Lower lobe of right lung (tissue), 2 donors: ENCODE measurements at places on chromosomes 6 and 20. TPM values are rescaled to one million over a fixed set of nuclear protein-coding genes. Genes with fewer than 3 reads are reported as not detected.

SLC22A3 gene
- 37.7 TPM for total RNA-seq

FOXS1 gene
- total RNA-seq: 1.1 TPM

SMIM28 gene
- total RNA-seq: not detected

RPRD1B gene
- 25.6 TPM for total RNA-seq

PKIG gene
- total RNA-seq: 61.6 TPM

MAN1A1 gene
- total RNA-seq: 78.0 TPM

KHDC1 gene
- total RNA-seq: 1.7 TPM

YWHAB gene
- 193 TPM for total RNA-seq

FAM209A gene
- 0.71 TPM for total RNA-seq

GRCh38 chr6:111683749-111684267, 78.1 kb upstream of the TRAF3IP2 start:
- no peak for DNase-seq

GRCh38 chr6:119446115-119446554, 96.6 kb upstream of the MAN1A1 start:
- no peak for DNase-seq

DNA sequence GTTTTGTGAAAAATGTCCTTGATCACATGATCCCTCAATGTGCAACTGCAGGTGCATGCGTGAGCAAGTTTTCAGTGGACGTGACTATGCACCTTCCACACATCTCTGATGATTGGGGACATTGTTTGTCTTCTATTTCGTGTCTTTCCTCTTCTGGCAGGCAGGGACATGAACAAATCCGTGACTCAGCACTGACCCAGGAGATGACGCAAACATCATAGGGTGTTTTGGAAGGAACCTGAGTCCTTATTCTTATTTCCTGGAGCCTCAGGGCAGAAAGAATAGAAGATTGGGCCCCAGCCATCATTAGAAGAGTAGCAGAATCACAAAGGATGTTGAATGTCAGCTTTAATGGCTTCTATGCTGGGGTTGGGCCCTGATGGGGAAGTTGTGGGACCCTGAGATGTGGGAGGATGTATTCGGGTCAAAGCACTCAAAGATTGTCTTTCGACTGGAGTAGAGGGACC, 11.9 kb upstream of the SIRPD start:
- no peak for DNase-seq

DNA sequence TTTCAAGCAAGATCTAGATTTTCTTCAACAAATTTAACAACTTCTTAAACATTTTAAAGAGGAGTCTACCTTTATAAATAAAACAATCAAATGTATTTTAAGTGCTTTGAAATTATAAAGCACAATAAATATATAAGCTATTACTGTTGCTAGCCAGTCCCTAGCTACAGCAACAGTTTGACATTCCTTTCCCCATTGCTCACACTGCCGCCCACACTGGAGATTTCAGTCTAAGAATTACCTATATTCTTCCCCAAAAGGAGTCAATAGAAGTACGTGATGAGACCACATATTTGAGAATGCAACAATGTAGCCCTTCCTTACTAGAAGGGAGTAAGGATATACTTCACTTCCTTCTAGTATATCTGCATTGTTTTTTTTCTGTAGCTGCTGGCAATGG, 65.3 kb upstream of the RNF146 start:
- no peak for DNase-seq

DNA sequence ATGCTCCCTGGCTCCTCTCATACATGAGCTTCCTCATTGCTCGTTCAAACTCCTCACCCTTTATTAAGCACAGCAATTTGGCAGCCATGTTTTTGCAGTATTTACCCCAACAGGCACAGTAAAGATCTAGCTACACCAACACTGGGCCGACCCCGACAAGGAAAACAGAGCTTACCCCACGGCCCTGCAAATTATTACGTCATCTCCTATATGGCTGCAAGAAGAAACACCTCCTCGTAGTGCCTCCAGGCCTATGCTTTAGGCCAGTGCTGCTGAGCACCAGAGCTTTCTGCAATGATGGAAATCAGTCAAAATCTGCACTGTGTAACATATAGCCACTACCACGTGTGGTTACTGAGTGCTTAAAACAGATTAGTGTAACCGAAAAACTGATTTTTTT, 26.7 kb downstream of the TMC2 start:
- DNase-seq: no peak

DNA sequence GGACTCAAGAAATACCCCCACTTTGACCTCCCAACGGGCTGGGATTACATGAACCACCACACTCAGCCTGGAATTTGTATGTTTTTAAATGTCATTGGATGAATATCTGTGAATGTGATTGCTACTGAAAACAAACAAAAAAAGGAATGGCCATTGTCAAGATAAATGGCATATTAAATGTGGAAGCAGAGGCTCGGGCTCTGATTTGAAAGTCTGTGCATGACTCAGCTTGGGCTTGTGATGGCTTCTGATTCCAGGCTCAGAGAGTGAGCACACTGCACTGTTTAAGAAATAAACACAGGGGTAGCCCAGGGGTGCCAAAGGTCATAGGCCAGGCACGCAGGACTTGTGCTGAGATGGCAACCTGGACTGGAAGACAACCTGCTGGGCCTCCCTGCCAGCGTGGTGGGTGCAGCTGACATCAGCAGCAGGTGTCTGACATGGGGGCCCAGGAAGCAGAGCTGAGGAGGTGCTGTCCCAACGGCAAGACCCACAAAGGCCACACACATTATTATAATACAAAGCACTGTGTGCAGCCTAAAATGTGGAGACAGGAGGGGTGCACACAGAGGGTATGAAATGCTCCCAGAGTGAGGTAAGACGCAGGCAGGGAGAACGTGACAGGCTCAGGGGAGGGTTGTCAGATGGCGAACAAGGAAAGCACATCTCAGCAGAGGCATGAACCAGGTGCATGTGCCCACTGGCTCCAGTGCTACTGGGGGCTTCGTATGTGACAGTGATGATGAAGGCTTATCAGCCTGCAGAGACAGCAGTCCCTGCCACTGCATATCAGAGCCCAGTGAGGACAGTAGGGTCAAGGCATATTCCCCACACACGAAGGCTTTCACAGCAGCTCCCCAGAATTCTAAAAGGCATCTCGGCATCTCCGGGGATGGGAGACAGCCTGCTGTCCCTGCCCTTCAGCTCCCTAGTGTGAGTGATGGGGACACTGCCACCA, 169.4 kb downstream of the SYNDIG1 start:
- DNase-seq: no peak

DNA sequence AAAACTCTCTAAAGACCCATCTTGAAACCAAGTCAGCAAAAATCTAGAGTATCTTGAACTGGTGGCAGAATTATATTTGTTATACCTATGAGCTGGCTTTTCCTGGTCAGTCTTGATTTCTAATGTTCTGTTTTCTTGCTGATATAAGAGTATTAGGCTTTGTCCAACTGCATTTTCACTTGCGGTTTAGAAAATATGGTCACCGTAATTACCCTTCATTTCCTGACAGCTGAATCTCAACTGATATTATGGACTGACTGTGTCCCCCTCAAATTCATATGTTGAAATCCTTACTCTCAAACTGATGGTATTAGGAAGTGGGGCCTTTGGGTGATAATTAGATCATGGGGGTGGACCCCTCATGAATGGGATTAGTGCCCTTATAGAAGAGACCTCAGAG, 72.1 kb downstream of the TXLNB start:
- DNase-seq: no peak

DNA sequence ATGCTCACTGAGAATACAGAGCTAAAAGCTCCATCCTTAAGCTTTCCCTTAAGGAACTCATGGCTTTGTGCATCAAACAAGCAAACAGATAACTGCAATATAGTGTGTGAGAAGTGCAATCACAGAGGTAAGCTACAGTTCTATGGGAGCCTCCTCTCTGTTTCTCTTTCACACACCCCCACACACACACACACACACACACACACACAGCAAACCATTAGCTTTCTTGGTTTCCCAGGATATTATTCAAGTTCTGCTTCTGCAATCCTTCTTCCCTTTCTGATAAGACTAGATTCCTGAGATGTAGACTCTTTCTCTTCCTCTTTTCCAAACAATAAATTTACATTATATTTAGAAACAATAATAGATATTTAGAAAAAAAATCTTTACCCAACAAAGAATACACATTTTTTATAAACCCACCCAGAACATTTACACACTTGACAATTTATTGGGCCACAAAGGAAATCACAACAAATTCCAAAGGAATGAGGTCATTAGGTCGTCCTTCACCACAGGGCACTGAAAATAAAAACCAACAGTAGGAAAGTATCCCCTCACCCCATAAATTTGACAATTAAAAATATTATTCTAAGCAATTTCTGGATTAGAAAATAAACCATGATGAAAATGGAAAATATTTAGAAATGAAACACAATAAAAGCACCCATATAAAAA, 9.3 kb upstream of the GFOD1 start:
- no peak for DNase-seq

DNA sequence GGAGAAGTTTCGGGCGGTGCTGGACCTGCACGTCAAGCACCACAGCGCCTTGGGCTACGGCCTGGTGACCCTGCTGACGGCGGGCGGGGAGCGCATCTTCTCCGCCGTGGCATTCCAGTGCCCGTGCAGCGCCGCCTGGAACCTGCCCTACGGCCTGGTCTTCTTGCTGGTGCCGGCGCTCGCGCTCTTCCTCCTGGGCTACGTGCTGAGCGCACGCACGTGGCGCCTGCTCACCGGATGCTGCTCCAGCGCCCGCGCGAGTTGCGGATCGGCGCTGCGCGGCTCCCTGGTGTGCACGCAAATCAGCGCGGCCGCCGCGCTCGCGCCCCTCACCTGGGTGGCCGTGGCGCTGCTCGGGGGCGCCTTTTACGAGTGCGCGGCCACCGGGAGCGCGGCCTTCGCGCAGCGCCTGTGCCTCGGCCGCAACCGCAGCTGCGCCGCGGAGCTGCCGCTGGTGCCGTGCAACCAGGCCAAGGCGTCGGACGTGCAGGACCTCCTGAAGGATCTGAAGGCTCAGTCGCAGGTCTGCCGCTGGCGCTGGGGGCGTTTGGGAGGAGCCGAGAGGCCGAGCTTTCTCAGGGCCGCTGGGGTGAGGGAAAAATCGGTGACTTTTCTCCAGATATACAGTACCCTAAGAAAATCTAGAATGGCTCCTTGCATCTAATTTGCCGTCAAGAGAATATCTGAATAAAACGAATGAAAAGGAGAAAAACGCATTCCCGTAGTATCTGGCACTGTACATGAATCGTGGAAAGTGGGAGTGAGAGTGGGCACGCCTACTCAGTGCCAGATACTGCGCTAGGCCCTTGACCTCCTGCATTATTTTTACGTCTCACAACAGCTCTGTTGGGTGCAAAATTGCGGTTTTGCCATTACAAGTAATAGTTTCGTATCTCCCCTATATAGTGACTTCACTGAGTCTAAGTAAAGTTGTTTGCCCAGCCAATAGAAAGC, 1.0 kb downstream of the CALHM6 start:
- peak; percentile 81 for DNase-seq

- no peak for DNase-seq
These were observed 89.9 kb downstream of the CD83 start for GRCh38 chr6:14207448-14207847.

- DNase-seq: no peak
These were observed 21.3 kb downstream of the TRMT6 start for GRCh38 chr20:5928836-5929715.

DNA sequence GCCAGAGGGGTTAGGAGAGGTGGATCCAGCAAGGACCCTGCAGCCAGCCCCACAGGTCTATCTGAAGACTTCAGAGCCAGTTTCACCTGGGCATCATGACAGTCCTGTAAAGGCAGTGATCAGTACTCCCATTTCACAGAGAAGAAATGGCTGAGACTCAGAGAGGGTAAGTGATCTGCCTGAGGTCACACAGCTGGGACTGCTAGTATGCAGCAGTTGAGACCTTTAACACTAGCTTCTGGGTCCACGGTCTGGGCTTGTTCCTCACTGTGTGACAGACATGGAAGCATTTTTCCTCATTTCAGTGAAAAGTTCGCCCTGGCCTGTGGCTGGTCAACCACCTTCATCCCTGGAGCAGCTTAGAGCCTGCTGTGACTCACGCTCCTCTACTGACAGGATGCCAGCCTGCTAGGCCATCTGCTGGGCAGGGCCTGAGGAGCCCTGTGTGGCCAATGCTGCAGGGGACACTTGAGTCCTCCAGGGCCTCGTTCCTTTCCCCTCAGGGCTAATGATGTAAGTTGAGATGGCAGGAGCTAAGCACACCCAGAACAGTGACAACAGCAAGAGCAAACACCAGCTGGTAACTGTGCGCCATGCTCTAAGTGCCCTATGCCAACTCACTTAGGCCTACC, 192.0 kb downstream of the LRFN2 start:
- DNase-seq: no peak

DNA sequence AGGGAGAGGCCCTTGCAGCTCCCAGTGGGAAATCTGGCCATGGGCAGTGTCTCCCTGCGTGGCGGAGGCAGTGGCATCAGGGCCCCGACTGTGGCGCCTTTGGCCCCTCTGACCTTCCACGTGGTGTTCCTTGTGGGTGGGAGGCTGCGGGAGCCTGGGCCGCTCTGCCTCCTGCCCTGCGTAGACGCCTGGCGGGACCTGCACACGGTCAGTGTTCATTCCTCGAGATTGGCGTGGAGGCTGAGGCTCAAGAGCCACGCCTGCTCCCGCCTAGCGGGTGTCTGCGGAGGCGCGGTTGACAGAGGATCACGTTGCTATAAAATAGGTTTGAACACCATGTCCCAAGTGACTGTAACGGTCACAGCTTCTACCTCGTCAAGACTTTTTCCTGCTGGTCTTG, 14.0 kb downstream of the COL9A3 start:
- no peak for DNase-seq

DNA sequence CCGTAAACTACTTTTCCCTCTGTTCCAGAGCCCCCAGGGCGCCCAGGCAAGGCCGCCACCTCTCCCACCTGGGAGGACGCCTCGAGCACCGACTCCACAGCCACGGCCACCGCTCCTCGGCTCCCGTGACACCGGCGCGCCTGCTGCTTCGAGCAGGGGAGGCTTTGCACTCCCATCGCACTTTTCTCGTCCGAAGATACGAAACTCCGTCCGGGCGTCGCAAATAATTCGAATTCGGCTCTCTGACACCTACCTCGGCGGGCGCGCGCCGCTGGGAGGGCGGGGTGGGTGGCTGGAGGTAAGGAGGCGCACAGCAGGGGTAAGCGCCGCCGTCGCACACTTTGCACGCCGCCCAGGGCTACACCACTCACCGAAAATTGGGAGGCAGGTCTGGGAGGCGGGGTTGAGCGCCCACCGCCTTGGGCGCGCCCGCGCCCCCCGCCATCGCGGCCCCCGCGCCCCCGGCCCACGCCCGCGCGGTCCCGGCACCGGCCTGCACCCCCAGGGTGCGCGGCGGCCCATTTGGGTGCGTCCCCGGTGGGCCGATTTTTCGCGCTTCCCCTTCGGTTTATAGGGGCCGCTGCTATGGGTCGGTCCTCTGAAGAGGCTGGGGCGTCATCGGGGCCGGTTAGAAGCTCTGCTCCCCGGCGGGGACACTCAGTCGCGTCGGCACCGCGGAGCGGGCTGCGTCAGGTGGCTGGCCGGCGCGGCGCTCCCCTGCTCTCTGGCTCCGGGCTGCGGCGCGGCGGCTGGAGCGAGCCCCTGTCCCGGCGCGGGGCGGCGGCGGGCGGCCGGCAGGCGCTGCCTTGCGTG, 36.2 kb downstream of the GNAS start:
- DNase-seq: peak; percentile 90
